Left ventricle myocardium superior (tissue), 1 donor: ENCODE measurements at places on chromosomes 6 and 20. TPM values are rescaled to one million over a fixed set of nuclear protein-coding genes. Genes with fewer than 3 reads are reported as not detected.

Gene BPIFB1
- not detected for total RNA-seq

Gene GDAP1L1
- 0.42 TPM for total RNA-seq

Gene IMPG1
- total RNA-seq: not detected

Gene CASS4
- 0.55 TPM for total RNA-seq

Gene RBM39
- total RNA-seq: 146 TPM

Gene LINC00237
- total RNA-seq: not detected

Gene DYNLT2
- 0.62 TPM for total RNA-seq
